CD4-positive, alpha-beta memory T cell (primary cell): ENCODE measurements at places on chromosomes 1 and 21. TPM values are rescaled to one million over a fixed set of nuclear protein-coding genes. Genes with fewer than 3 reads are reported as not detected.

Gene FAM72D
- polyA plus RNA-seq: not detected

Gene COL11A1
- not detected for polyA plus RNA-seq

Gene IVL
- not detected for polyA plus RNA-seq

GRCh38 chr1:7196036-7196911, 411.0 kb downstream of the CAMTA1 start:
- DNase-seq: no peak

DNA sequence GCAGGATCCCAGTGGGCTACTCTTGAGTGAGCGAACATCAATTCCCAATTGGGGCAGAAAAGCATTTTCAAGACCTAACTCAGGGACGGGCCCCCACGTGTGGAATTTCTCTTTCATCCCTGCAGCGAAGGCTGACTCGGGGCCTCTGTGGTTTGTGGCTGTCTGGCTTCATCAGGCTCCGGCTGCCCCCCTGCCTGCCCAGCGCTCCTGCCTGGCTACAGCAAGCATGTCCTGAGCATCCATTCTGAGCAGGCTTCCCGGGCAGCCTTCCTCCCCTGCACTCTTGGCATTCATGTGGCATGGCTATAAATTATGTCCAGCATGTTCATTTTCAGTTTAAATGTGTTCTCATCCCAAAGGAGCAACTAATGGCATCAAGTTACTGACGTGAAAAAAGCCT, 588.1 kb downstream of the KIF26B start:
- DNase-seq: no peak

DNA sequence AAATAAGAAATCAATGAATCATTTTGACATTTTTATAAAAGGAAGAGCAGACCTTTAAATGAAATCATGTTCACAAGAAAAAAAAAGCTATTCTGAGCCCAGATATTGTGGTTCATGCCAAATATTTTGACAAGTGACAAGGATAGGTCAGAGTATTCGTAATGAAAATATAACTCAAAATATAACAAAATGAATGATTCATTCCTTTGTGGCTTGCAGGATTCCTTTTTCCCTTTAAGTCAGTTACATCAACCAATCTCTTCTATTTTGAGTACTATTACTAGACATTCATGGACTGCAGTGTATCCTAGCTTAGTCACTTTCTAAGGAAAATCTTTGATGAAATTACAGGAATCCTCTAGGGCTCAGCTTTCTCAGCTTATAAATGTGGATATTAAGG, 188.7 kb downstream of the COL11A1 start:
- no peak for DNase-seq

DNA sequence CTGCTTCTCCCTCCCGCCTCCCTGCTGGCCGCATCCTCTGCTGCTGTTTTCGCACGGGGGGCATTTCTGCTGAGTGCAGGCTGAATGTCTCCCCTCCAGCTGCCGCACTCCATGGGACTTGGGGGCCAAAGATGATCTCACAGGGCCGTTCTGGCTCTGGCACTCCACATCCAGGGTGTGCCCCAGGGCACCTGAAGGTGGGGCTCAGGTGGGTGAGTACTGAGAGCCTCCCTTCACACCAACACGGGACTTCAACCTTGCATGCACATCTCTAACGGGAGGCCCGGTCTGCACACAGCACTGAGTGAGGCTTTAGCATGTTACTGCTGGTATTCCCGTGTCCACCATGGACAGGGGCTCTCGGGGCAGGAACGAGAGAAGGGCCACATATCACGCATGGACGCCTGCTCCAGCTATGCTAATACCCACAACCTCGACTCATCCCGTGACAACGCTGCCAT, 88.9 kb downstream of the DMRTB1 start:
- no peak for DNase-seq

- no peak for DNase-seq
Observed at GRCh38 chr1:234518876-234519275, 39.9 kb upstream of the TARBP1 start.

GRCh38 chr21:39088831-39089380, 94.3 kb downstream of the PSMG1 start:
- no peak for DNase-seq
